ENCODE measurements at places on chromosomes 6 and 20.

DNA sequence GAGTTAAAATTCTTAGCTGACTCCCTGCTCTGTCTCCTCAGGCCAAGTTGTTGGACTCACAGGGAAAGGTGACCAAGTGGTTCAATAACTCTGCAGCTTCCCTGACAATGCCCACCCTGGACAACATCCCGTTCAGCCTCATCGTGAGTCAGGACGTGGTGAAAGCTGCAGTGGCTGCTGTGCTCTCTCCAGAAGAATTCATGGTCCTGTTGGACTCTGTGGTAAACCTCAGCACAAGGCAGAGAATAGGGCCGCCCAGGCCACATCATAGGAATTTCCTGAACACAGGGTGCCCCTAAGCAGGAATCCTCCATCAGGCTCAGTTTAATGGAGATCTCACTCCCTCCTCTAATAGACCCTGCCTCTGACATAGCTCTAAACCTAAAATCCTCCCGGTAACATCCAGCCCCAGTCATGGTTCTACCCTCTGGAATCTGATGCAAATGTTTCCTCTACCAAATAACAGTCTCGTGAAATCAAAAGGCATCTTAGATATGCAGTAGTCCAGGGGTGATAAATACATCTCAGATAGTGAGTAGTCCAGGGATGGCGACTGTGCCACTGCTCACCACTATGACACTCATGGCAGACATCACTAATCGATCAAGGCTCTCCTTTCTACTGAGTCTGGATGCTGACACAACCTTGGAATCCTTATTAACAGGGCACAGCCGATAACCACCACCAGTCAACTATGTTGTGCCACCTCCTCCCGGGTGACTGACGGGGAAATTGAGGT is 18.3 kb downstream of the BPIFB1 start:
- no peak for DNase-seq

- no peak for DNase-seq
Observed at GRCh38 chr6:31737315-31737990, 1.1 kb upstream of the CLIC1 start.

DNA sequence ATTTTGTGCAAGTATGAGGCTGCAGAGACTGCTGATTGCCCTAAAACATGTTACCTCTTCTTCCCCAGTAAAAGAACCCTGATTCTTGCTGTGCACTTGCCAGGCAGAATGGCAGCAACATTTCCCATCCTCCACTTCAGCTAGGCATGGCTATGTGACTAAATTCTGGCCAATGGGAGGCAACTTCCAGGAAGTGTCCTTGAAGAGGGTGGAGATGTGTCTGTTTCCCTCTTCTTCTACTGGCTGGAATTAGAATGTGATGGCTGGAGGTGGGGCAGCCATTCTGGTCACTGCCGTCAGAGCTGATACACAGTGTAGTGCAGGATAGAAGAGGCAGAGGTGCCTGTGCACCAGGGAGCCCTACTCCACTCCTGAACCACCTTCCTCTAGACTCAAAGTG is 64.6 kb downstream of the CDH26 start:
- DNase-seq: no peak

DNA sequence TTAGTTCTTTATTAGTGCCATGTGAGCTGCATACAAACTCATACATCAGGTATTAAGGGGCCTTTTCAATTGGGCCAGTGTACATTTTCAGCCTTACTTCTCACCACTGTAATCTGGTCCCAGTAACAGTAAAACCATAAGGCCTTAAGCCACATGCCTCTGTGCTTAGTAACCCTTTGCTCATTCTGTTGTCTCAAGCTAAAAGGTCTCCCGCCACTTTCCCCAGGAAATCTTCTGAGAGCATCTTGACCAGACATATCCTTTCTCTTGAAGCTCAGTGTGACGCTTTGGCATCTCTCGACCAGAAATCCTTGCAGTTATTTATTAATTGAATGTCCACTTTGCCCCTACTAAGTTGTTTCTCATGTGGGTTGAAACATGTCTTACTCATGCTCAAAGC is 68.0 kb downstream of the CYP39A1 start:
- no peak for DNase-seq

- no peak for DNase-seq
Observed at GRCh38 chr6:56521454-56521853, 121.2 kb downstream of the DST start.

- DNase-seq: no peak
Observed at GRCh38 chr20:35525639-35526038, 3.8 kb downstream of the C20orf173 start.

- DNase-seq: no peak
Observed at GRCh38 chr6:116624036-116624805, 7.9 kb downstream of the RSPH4A start.

DNA sequence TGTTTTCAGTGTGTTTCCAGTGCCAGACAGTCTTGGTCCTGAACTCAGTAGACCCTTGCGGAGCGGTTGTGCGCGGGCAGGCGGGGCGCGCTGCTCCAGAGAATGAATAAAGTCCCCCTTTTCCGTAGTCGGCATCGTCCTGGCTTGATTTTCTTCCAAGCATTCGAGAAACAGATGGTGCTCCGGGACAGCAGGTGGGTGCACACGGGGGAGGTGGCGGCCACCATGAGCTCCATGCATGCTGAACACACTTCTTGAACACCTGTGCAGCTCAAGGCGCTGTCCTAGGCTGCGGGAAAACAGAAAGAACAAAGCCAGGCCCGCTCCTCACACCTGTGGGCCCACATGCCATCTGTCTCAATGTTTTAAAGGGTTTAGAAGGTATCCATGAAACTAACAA is 125.2 kb downstream of the TAF4 start:
- DNase-seq: no peak

- no peak for DNase-seq
Observed at GRCh38 chr6:15569035-15569995, 93.5 kb downstream of the DTNBP1 start.

- DNase-seq: no peak
Observed at GRCh38 chr6:151018911-151019782, 153.6 kb downstream of the MTHFD1L start.

DNA sequence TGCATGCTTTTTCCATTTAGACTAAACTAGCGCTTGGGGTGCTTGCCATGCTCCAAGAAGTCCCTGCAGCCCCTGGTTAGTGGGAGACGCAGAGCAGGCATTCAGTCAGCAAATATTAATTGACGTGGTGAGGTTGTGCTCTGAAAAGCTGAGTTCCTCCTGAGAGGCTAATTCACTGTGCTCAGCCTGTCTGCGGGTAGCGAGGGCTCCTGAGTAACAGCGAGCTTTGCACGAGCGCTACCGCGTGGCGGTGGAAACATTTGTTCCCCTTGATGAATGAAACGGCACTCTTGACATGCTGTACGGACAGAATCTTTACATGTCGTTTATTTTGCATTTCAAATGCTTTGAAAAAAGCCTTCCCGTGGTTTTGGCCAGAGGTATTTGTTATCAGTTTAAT is 170.6 kb upstream of the AGPAT4 start:
- no peak for DNase-seq

DNA sequence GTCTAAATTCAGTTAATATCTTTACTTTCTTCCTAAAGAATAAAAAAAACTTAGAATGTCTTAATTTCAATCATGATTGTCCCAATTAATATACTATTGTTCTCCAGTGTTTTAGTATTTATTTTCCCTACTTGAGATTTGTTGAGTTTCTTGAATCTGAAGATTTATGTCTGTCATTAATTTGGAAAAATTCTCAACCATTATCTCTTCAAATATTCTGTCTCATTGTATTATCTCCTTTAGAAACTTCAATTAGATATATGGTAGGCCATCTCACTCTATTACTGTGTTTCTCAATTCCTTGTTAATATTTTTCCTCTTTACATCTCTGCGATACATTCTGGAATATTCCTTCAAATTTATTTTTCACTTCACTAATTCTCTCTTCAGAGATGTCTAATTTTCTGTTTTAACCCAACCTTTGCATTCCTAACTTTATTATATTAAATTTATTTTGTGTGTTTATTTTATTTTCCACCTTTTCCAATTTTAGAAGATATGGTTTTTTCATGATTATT is 268.6 kb downstream of the QKI start:
- no peak for DNase-seq

- DNase-seq: no peak
Observed at GRCh38 chr6:137921823-137922222, 54.8 kb downstream of the TNFAIP3 start.

GRCh38 chr20:18431206-18431605 is 35.6 kb downstream of the DZANK1 start:
- DNase-seq: no peak

- DNase-seq: peak; percentile 82
Observed at GRCh38 chr6:137811121-137811915, 55.7 kb upstream of the TNFAIP3 start.

- DNase-seq: no peak
Observed at GRCh38 chr6:47231151-47231550, 78.6 kb downstream of the TNFRSF21 start.

DNA sequence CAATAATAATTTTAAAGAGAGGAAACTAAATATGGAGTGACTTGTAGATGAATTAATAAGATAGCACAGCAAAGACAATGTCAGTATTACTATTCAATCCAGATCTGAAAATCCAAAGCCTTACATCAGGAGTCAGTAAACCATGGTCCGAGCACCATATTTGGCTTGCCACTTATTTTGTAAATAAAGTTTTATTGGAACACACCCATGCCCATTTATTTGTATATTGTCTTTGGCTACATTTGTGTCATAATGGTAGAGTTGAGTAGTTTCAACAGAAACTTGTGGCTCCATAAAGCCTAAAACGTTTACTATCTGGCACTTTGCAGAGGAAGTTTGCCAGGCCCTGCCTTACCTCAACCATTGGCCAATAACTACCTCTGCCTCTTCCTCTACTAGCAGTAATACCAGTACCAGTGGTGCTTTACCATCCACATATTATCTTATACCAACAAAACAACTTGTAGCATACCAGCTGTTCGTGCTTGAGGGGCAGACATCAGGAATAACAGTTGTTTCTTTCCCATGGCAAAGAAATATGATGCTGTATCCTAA is 51.8 kb upstream of the SYNJ2 start:
- DNase-seq: no peak

DNA sequence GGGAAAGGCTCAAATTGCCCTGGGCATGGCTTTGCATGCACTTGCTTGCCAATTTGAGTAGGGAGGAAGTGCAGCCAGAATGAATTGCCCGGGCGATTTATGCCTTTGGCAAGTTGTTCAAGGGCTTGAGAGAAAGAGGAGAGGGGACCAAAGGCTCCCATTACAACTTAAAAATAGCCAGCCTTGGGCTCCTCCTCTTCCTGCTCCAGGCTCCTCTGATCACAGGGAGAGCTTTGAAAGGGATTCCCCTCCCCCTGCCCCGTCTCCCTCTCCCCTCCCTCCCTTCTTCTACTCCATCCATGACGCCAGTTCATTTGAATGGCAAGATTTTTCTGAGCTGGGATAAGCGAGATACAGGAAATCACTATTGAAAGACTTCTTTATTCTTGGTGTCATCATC is 304.9 kb upstream of the JAG1 start:
- DNase-seq: no peak

DNA sequence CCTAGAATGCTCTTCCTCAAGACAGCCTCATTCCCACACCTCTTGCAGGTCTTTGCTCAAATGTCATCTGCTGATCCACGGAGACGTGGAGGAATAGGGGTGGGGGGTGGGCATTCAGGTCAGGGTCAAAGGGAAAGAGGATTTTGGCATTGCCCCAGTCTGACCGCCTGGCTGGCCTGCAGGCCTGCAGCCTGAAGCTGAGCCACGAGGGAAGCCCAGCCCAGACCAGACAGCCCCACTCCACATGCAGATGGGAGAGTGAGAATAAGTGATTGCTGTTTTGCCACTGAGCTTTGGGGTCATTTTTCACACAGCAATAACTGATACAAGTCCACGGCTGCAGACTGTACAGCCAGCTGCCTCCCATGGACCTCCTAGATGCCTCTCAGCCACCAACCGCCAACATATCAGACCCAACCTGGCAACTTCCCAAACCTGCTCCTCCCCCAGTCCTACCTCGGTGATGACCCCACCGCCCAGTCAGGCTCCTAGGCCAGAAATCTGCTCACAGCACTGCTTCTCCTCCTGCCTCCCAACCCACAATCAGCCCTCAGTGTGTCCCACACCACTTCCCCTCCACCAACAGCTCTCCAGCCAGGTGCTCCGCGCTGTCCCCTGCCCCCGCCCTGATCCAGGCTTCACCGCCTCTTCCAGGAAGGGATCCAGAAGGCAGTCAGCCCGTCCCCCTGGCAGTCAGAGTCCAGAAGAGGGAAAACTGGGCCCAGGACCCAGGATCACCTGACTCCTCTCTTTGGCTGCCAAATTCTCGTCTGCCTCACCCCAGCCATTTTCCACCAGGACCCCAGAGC is 14.0 kb downstream of the KIAA1755 start:
- DNase-seq: no peak

DNA sequence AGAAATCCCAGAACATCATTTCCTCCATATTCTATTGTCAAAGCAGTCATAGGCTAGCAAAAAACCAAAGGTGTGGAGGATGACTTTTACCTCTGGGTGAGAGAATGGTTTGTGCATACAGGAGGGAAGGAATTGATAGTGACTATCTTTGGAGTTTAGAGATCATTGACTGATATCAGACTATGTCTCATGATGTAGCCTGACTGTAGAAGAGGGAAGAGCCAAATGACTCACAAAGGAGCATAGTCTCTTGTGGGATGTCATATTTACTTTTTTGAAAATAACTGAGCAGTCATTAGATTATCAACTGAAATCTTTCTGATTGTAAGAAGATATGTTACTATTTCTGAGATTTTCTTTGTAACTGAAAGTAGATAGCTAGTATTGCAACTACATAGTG is 158.5 kb downstream of the FLRT3 start:
- no peak for DNase-seq

DNA sequence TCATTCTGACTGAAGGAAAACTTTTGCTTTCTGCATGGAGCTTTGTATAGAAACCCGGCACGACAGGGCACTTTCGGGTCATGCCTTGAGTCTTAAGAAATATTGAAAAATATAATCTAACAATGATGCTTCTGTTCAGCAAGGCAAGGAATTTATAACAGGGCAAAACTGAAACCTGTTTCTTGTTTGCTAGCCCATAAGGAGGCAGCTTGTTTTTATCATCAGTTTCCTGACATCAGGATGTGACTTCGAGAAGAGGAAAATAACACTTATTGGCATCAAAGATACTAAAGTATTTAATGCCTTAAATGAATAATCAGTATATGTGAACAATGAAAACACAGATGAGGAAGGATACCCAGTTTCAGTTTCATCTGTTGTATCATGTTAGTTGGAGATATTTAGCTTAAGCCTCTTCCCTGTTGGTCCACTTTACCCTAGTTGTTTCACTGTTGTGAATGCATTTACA is 146.5 kb downstream of the CDKAL1 start:
- DNase-seq: no peak

GRCh38 chr6:14713966-14714631 is 531.8 kb upstream of the JARID2 start:
- no peak for DNase-seq

GRCh38 chr20:32368925-32369324 is 10.8 kb downstream of the ASXL1 start:
- no peak for DNase-seq

DNA sequence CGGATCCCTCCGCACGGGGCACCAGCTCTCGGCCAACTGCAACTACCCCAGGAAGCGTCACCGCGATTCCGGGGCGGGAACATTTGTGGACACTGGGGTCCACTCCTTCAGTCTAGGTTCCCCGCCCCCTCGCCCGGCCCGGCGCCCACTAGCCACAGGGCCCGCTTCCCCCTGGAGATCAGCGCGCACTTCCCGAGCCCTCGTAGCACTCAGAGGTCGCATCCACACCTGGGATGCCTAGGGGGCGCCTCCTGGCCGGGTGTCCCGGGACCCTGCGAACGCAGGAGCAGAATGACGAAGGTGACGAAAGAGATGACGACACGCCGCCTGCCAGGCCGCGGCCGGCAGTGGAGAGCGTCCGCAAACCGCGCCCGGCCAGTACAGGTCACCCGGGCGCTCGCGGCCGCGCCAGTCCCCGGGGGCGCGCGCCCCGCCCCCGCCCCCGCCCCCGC is 309 bp upstream of the AIG1 start:
- DNase-seq: peak; percentile 84
